ENCODE measurements at places on chromosomes 16 and 17. TPM values are rescaled to one million over a fixed set of nuclear protein-coding genes. Genes with fewer than 3 reads are reported as not detected.

Gene TPSD1
- 0.66 TPM for total RNA-seq

Gene EVPL
- total RNA-seq, result 5.5 TPM

Gene ADAT1
- total RNA-seq, result 59.6 TPM

Gene KCTD11
- total RNA-seq, result 4.5 TPM

Gene ZG16B
- total RNA-seq, result 4.8 TPM

Gene CHP2
- total RNA-seq, result 0.49 TPM

Gene CES5A
- not detected for total RNA-seq

Gene ZSCAN10
- not detected for total RNA-seq

Gene SMPD3
- total RNA-seq, result 34.7 TPM

Gene ODAD4
- 2.9 TPM for total RNA-seq

Gene CHST5
- total RNA-seq, result 1.6 TPM

Gene KCNJ12
- total RNA-seq, result 9.8 TPM

Gene SOX15
- total RNA-seq, result 3.2 TPM

Gene SHPK
- 23.7 TPM for total RNA-seq

Gene CACNB1
- 32.9 TPM for total RNA-seq

Gene CD300A
- total RNA-seq, result 1.8 TPM

Gene CACNA1G
- total RNA-seq, result 23.5 TPM
